Sigmoid colon (tissue), 7 donors: ENCODE measurements at places on chromosomes 4 and X.

GRCh38 chr4:6250235-6250983 is 19.2 kb upstream of the WFS1 start:
- no peak for DNase-seq

DNA sequence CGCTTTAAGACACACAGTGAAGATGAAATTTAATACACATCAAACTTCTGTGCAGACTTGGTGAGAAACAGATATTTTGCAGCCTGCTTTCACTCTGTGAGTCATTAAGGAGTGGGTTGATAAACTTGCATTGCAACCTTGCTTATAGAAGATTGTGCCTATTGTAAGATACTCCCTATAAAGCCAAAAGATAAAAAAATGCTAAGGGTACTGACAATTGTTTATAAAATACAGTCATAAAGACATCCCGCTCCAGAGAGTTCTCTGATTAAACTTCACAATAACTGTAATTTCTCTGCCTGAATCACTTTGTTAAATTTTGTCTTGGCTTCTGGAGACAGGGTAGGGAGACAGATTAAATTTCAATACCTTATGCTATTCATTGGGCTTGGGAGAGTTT is 49.1 kb downstream of the GALNT7 start:
- DNase-seq = no peak

- no peak for DNase-seq
These were observed 342.1 kb upstream of the CTSO start for GRCh38 chr4:156295676-156296195.

GRCh38 chr4:88514557-88515511 is 8.7 kb downstream of the PYURF start:
- no peak for DNase-seq

- no peak for DNase-seq
These were observed 132.6 kb downstream of the PACRGL start for GRCh38 chr4:20832826-20833225.

DNA sequence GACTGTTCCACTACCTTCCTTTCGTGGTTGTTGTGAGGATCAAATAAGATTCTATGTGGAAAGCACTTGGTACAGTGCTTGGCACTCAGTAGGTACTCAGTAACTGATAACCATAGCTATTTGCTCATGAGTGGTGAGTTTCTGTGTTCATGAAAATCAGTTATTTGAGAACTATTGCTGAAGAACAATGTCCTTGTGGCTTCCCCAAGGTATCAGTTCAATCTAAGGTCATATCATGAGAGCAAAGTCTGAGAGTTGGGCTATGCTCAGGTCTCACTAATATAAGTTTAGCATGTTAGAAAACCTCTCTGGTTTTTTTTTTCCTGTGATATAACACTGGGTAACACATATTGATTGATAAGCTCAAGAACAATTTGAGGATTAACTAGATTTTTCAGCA is 147.8 kb downstream of the GRIA3 start:
- no peak for DNase-seq

DNA sequence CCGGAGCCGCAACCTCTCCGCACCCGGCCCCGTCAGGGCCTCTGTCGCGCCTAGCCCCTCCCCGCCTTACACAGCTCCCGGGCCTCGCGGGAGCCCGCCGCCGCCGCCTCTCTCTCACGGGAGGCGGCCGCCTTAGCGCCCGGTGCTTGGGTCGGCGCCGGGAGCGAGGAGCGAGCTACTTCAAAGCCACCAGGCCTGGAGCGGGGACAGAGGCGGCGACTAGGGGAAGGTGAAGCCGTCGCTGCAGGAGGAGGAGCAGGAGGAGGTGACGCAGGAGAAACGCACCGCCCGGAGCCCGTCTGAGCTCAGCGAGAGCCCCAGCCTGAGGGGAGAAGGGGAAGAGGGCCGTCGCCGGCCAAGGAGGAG is 250 bp downstream of the USP9X start:
- peak; percentile 86 for DNase-seq

- no peak for DNase-seq
These were observed 15.0 kb downstream of the G6PD start for GRCh38 chrX:154531626-154532025.

GRCh38 chrX:47637546-47638195 is 7.9 kb upstream of the CFP start:
- DNase-seq = no peak

- DNase-seq = no peak
These were observed 29.1 kb upstream of the CRMP1 start for GRCh38 chr4:5921981-5922380.

- DNase-seq = no peak
These were observed 15.9 kb downstream of the PLAC1 start for GRCh38 chrX:134642386-134642785.

DNA sequence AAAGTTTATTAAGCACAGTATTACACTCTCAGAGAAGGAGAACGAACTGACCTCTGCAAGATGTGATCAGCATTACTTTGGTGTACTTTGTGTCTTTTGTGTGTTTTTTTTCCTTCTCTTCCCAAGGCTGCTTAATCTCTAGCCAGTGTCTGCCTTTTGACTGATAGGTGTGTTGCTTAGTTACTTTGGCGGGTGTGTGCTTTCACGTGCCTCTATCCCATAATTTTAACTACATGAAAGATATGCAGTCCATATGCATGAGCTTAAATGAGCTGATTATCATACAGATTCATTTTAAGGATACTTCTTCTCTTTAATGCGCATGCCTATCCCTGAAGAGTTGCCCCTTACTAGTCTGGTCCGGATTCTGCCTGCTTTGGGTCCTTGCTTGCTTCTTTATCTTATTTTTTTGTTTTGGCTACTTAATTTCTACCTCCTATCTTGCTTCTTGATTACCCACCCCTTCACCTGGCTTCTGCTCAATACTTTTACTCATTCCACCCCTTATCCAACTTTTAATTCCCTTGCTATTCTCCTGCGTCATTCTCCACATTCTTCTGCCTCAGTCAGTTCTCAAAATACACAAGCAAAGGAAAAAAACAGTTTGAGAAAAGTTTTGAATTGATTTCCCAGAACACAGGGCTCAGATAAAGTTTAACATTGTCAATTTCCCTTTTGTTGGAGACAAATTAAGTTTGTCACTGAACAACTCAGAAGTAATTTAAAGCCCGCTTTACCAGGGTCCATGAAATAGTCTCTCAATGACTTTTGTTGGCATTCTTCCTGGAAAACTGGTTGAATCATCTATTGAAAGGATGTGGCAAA is 182.0 kb downstream of the TENT5D start:
- no peak for DNase-seq

DNA sequence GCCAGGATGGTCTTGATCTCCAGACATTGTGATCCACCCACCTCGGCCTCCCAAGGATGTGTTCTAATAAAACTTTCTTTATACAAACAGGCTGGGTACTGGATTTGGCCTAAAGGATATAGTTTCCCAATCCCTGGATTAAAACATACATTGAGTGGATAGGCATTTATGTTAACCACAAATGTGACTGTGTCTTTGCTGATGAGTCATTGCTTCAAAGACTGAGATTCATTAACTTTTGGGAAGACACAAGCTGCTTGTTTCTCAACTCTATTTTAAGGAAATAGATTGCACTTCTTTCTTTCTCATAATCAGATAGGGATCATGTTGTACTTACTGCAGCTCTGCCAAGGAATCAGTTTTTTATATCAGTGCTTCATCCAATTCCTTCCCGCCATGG is 131.3 kb upstream of the AGA start:
- no peak for DNase-seq

- DNase-seq = no peak
These were observed 78.1 kb downstream of the ASB9 start for GRCh38 chrX:15191830-15192229.

DNA sequence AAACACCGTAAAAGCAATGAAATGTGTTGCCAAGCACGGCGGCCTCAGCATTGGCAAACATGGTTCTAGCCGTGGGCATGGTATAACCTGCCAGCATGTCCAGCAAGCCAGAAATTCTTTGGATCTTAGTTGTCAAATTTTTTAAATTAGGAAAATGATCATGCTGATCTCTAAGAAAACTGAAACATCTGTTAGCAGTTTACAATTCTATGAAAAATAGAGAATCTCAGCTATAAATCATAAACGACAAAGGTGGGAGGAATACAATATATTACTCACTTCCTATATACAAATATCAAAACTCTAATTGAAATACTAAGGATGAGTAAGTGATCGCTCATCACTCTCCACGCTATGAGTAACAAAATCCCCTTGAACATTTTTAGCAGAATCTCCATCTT is 130.3 kb downstream of the ADGRA3 start:
- DNase-seq = no peak

DNA sequence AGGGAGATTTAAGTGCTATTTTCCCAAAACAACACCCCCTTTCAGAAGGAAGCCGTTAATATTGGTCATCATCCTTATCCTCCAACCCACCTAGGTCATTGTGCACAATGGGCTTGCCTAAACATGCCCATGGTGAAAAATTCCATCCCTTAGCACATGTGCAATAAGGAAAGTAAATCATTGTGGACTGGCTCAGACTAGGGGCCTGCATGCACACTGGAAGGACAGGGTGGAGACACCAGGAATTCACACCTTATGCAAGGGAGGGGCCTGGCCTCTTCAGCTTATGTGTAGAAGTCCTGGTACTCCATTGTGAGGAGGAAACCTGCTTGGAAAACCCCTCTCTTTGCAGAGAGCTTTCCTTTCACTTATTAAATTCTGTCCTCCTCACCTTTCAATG is 311.4 kb upstream of the NDST4 start:
- DNase-seq = no peak

GRCh38 chrX:14802943-14803710 is 69.7 kb downstream of the FANCB start:
- no peak for DNase-seq

- DNase-seq = no peak
These were observed 49.1 kb upstream of the MSANTD1 start for GRCh38 chr4:3199653-3200422.

DNA sequence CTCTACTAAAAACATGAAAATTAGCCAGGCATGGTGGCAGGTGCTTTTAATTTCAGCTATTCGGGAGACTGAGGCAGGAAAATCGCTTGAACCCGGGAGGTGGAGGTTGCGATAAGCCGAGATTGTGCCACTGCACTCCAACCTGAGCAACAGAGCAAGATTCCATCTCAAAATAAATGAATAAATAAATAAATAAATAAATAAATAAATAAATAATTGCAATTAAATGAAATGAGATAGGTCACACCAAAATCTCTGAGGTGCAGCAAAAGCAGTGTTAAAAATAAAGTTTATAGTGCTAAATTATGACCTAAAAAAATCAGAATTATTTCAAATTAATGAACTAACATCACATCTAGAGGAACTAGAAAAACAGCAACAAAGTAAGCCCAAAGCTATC is 13.6 kb upstream of the CYLC1 start:
- DNase-seq = no peak

- DNase-seq = no peak
These were observed 106.0 kb downstream of the LRBA start for GRCh38 chr4:150909116-150909515.

- DNase-seq = no peak
These were observed 35.9 kb downstream of the ADRA2C start for GRCh38 chr4:3801931-3802550.

- no peak for DNase-seq
These were observed 230.6 kb downstream of the PCDH7 start for GRCh38 chr4:30950737-30951136.

- DNase-seq = no peak
These were observed 284.0 kb upstream of the FRG1 start for GRCh38 chr4:189656641-189657040.

GRCh38 chrX:63525491-63525890 is 174.4 kb upstream of the SPIN4 start:
- DNase-seq = no peak

DNA sequence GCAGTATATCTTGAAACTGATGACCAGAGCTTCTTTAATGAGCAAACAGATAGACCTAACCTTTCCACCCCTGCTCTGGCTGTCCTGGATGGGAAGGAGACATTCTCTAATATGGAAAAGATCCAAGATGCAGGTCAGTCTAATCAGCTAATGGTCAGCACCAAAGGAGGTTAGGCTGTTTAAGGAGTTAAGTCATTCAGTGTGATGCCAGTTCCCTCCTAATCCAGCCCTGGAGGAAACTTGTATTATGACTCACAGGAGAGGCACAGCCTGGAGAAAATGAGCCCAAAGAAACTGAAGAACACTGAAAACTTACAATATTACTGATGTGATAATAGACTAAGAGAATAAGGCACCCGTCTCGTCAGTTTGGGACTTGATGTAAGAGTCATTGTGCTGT is 323.0 kb downstream of the HNRNPD start:
- no peak for DNase-seq

- DNase-seq = no peak
These were observed 183.5 kb upstream of the FSTL5 start for GRCh38 chr4:162347156-162347841.

- no peak for DNase-seq
These were observed 63.6 kb downstream of the REPS2 start for GRCh38 chrX:17009856-17010625.

- no peak for DNase-seq
These were observed 14.8 kb downstream of the DCAF8L1 start for GRCh38 chrX:27966492-27966891.

- DNase-seq = no peak
These were observed 364.0 kb downstream of the TMA16 start for GRCh38 chr4:163858515-163858914.

- DNase-seq = no peak
These were observed 38.9 kb downstream of the TLR10 start for GRCh38 chr4:38743866-38744265.

DNA sequence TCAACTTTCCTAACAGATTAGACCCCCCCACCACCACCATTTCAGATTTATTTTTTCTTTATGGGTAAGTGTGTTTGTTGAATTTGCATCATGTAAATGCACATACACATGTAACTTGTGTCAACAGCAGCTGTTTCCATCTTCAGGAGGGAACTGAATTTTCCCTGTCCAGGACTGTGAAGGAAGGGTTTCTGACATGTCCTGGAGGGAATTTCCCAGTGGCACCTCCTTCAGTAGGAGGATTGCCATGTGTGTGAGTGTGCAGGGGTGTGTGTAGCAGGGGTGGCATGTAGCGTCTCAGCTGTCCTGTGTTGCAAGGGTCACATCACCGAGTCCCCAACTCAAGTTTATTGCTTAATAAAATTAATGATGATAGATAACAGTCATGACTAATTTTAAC is 19.7 kb downstream of the HERC6 start:
- no peak for DNase-seq

DNA sequence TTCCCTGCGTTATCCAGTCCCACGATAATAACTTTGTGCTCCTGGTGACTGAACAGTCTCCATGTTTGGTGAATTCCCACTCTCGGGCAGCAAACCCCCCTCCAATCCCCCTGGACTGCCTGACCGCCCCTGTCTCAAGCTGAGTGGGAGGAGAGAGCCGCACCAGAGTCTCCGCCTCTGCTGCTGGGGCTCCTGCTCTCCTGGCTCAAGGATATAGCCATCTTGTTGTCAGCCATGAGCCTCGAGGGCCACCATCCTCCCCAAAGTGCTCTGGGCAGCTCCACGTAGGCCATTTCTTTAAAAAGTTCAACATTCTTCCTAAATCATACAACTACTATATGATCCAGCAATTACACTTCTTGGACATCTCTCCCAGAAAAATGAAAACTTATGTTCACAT is 49.3 kb upstream of the PGRMC1 start:
- DNase-seq = no peak

- no peak for DNase-seq
These were observed 201.7 kb downstream of the NLGN4X start for GRCh38 chrX:6026980-6027379.

GRCh38 chr4:184267206-184267608 is 49.5 kb upstream of the ENPP6 start:
- DNase-seq = no peak
